ENCODE measurements at places on chromosomes 5 and 9.
A peak's percentile ranks its signal among the peaks of the same experiment; 100 is the strongest.

DNA sequence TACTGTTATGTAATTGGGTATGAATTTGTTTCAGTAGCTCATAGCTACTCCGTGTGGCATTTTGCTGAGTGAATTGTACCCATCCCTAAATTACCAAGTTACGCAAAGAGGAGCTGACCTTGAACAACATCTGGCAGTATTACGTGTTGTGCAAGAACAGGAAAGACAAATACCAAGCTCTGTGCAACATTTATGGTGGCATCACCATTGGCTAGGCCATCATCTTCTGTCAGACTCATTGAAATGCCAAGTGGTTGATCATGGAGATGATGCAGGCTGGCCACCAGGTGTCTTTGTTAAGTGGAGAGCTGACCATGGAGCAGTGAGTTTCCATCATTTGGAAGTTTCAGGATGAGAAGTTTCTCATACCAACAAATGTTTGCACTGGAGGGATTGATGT, 15.0 kb downstream of the ZSWIM6 start:
- DNase-seq: no peak

- no peak for DNase-seq
These were observed 128.1 kb downstream of the FBXO38 start for GRCh38 chr5:148511810-148512347.

GRCh38 chr5:109944461-109944860, 254.7 kb downstream of the MAN2A1 start:
- DNase-seq: no peak

DNA sequence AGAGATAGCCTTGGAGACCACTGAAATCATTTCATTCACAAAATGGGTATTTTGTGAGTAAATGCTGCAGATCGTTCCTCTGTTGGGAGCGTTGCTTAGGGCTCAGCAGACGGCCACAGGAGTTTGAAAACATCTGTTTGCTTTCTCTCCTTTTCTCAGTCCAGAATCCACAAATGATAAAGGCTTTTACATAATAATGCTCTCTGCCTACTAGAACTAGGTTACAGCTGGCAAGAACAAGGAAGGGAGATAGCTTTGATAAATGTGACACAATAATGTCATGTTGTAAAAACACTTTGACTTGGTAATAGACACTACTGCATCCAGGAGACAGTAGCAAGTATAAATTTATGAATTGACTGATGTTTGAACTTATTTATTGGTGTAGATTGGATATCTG, 1072.4 kb upstream of the CDH6 start:
- no peak for DNase-seq

DNA sequence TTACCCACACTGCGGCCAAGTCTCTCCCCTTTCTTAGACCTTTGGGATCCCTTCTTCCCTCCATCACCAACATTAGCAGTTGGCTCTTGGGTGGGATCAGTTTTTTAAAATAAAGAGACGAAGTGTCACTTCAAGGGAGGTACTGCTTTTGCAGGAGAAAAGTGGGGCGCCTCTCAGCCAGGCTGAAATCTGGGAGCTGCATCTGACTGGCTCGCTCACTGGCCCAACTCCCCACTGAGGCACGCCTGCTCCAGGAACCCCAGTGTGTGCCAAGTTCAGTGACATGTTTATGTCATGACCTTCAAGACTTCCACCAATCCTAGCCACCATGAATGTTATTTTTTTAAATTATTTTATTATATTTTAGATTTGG, 130.5 kb downstream of the MVB12B start:
- no peak for DNase-seq

GRCh38 chr5:96823900-96824380, 16.2 kb upstream of the ERAP1 start:
- DNase-seq: no peak

GRCh38 chr5:119578937-119579336, 50.4 kb upstream of the FAM170A start:
- DNase-seq: peak; percentile 21

- peak; percentile 71 for DNase-seq
These were observed 253.4 kb downstream of the ARHGAP26 start for GRCh38 chr5:143023411-143024096.

DNA sequence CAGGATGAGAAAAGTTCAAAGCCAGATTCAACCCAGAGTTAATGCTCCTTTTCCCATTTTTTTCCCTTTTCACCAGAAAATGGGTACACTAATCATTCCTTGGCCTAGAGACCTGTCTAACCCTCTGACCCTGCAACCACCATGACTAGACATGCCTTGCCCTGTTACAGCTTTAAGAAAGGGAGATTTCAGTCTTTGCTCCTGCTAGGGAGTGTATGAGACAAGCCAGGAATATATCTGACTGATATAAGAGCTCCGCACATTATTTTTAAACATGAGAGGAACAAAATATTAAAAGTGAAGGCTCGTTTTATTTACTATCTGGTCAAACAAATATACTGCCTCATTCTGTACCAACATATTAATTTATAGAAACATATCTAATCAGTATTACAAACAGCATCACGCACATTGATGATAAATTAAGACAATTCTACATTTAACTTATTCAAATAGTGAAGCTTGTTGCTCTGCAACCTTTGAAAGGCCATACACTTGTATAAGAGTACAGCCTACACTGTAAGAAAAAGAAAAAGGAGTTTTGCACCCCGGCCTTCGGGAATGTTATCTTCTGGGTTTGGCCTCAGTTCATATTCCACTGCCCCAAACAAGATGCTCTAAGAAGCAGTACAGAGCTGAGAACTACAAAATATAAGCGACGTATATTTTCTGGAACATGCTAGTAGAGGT, 132.7 kb downstream of the FBXL17 start:
- no peak for DNase-seq

GRCh38 chr5:145130996-145131395, 704.1 kb downstream of the PRELID2 start:
- DNase-seq: no peak

DNA sequence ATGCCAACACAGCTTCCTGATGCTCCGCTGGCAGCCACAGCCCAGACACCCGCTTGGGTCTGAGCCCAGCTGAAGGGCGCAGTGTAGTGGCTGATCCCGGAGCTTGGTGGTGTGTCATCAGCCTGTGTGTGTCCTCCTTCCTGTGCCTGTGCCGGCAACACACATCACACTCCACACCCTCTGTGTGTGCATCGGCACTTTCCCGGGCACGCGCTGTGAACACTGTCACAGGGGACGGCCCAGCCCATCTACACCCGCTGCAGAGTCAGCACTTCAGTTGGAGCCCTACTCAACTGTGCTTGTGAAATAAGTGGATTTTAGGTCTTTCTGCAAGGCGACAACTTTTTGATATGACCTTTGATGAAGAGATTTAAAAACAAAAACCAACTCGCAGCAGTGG, 189.4 kb downstream of the IRX2 start:
- no peak for DNase-seq

- DNase-seq: no peak
These were observed 59.1 kb downstream of the ZNF462 start for GRCh38 chr9:106922026-106922425.

GRCh38 chr9:4691795-4692194, 12.4 kb downstream of the CDC37L1 start:
- DNase-seq: no peak

GRCh38 chr9:2231829-2232228, 216.7 kb downstream of the SMARCA2 start:
- no peak for DNase-seq

DNA sequence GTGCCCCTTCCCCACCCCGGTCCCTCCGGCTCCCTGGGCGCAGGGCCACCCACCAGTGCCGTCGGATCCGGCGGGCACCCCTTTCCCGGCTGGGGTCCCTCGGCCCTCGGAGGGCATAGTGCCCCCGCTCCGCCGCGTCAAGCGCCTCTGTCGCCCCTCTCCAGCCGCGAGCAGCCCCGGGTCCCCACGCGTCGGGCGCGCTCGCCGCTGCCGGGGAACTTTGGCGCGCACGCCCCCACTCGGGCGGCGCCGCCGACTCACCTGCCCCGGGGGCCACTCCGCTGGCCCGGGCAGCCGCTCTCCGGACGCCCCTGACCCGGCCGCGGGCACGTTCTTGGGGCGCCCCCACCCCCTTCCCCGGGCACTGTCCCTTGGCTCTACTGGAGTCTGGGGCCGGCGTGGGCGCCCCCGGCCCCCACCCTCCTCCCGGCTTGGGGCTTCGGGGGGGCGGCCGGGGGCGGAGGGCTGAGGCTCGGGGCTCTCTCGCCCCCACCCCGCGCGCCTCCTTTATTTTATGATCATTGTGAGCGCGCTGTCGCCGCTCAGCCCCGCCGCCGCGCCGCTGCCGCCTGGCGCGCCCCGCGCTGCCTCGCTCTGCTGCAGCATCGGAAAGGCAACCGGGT, 1.1 kb upstream of the FAM78A start:
- DNase-seq: no peak

GRCh38 chr5:154509784-154510555, 31.9 kb upstream of the HAND1 start:
- DNase-seq: no peak

GRCh38 chr5:137712139-137712667, 23.7 kb downstream of the KLHL3 start:
- DNase-seq: no peak

- DNase-seq: no peak
These were observed 121.4 kb downstream of the FGF18 start for GRCh38 chr5:171540865-171541264.

DNA sequence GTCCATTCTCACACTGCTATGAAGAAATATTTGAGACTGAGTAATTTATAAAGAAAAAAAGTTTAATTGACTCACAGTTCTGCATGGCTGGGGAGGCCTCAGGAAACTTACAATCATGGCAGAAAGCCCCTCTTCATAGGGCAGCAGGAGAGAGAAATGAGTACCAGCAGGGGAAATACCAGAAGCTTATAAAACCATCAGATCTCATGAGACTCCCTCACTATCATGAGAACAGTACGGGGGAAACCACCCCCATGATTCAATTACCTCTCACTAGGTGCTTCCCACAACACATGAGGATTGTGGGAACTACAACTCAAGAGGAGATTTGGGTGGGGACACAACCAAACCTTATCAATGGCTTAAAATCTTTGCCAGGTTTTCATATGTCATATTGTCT, 20.3 kb upstream of the TENT4A start:
- no peak for DNase-seq

- DNase-seq: no peak
These were observed 59.4 kb downstream of the NDUFAF2 start for GRCh38 chr5:61004448-61004847.

DNA sequence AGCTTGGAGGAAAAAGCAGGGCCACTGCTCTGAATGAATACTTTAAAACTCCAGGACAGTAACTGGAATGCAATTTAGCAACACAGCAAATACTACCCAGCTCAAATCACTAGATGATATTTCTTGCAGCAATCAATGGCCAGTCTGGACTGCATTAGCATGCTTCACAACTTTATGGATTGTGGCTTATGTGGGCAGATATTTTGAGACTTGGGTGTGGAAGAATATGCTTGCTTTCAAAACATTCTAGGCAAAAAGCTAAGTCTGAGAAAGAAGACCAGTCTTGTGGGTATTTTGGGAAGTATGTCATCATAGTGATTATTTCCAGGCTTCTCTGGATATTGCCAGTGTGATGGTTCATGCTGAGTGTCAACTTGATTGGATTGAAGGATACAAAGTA, 3.1 kb downstream of the RANBP3L start:
- DNase-seq: no peak

- DNase-seq: no peak
These were observed 17.8 kb downstream of the PTBP3 start for GRCh38 chr9:112315331-112316257.

DNA sequence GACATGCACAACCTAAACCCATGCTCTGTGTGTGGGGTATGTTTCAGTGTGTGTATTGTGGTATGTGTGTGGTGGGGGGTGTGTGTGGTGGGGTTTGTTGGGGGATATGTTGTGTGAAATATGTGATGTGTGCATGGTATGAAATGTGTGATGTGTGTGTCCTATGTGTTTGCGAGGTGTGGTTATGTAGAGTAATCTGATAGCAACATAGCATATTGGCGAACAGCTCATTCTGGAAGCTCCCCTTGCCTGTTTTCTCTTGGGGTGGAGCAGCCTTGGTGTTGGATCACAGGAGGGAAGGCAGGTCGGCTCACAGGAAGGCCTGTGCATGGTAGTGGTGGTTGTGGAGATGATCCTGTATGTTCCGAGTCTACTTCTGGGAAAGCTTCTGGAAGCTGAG, 35.4 kb upstream of the PHF2 start:
- DNase-seq: no peak

GRCh38 chr9:26263478-26263877, 585.2 kb upstream of the TUSC1 start:
- DNase-seq: no peak

GRCh38 chr9:90024409-90024808, 419.6 kb downstream of the GADD45G start:
- no peak for DNase-seq

- DNase-seq: no peak
These were observed 475.2 kb downstream of the HINT1 start for GRCh38 chr5:130689831-130690230.

- DNase-seq: no peak
These were observed 174.6 kb upstream of the PANK3 start for GRCh38 chr5:168753691-168754254.

DNA sequence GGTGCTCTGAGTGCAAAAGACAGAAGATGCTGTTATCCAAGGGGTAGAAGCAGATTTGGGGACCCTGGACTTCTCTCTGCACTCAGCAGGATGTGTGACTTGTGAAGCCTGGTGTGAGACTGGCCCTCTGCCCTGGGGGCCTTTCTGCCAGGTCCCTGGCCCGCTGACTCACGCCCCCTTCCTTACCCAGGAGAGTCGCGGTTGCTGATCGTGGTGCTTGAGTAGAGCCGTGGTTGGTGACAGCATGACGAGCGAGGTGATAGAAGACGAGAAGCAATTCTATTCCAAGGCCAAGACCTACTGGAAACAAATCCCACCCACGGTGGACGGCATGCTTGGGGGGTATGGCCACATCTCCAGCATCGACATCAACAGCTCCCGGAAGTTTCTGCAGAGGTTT, 6.5 kb downstream of the NTMT1 start:
- no peak for DNase-seq

- DNase-seq: no peak
These were observed 35.4 kb downstream of the FAXDC2 start for GRCh38 chr5:154815025-154815424.

DNA sequence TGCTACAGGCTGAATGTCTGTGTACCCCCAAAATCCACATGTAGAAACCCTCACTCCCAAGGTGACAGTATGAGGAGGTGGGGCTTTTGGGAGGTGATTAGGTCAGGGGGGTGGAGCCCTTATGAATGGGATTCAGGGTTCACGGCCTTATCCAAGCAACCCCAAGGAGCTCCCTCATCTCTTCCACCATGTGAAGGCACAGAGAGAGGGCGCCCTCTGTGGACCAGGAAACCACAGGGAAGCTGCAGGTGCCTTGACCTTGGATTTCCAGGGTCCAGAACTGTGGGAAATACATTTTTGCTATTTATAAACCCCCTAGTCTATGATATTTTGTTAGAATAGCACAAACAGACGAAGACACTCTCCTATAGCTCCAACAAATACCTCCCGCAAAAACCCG, 53.6 kb upstream of the IRX2 start:
- no peak for DNase-seq

DNA sequence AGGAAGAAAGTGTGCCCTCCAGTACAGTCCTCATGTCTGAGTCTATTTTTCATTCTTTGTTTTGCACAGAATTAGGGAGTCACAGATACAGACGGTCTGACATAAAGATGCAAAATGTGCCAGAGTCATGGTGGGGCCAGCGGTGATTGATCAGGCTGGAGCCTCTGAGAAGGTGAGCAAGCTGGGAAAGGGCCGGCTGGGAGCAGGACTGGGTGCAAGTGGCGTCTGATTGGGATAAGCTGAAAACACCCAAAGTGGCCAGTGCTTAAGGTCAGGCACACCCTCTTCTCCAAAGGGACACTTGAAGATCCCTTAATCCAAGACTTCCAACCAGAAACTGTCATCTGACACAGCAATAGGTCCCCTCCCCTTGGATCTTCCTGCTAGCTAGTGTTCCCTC, 32.6 kb downstream of the FSTL4 start:
- DNase-seq: no peak

Measured in GM12864 (cell line).